ENCODE measurements at places on chromosomes 11 and 22.

DNA sequence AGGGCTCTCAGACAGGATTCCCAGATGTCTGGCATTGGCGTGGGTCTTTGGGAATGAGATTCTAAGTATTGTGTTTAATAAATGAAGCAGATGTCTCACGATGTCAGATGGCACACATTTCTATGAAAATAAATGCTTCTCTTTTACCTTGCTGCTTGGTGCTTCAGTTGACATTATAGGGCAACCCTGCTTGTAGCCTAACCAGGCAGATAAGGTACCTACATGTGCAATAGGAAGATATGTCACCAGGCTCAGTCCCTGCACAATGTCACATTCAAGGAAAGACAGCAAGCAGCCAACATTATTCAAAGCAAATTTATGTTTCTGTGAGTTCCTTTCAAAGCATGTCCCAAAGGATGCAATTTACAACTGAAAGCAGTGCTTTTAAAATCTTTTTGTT, 43.4 kb upstream of the SYN3 start:
- DNase-seq = no peak

GRCh38 chr11:9826390-9826789, 162.5 kb downstream of the SWAP70 start:
- no peak for DNase-seq

GRCh38 chr11:126147208-126148111, 64.0 kb downstream of the RPUSD4 start:
- DNase-seq = no peak

- no peak for DNase-seq
These were observed 105.3 kb downstream of the MPPED1 start for GRCh38 chr22:43516996-43517635.

DNA sequence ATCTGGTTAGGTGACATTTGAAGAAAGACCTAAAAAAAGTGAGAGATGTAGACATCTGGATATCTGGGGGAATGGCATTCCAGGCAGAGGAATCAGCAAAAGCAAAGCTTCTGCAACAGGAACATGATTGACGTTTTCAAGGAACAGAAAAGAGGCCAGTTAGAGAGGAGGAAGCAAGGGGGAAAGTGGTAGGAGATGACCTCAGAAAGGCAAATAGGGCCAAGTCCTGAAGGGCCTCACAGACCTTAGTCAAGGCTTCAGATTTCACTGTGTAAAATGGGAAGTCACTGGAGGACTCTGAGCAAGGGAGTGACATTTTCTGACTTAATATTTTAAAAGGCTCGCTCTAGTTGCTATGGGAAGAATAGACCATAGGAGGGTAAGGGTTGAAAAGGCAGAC, 9.7 kb downstream of the DEUP1 start:
- DNase-seq = no peak

- peak; percentile 85 for DNase-seq
These were observed 6.0 kb upstream of the MAPK11 start for GRCh38 chr22:50276143-50276542.

DNA sequence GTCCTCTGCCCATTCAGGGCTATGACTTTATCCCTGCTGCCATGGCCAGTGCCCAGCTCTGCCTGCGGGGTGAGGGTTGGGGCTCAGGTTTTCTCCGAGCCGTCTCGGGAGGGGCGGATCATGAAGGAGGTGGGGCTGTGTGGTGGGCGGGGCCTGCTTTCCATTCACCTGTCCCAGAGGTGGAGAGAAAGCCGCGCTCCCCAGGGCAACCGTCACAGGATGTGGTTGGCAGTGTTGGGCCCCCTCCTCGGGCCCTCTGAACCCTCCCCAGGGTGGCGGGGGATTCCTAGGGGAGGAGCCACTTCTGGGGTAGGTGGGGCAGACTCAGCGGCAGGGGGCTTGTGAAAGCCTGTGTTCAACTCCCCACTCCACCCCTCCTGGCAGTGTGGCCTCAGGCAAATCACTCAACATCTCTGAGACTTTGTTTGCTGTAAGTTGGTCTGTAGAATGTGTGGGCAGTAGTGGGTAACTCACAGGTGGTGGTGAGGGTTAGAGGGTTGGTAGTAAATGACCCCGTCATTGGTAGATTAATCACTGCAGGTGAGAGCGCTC, 50.3 kb downstream of the CD6 start:
- peak; percentile 88 for DNase-seq

- no peak for DNase-seq
These were observed 14.1 kb upstream of the HTR3A start for GRCh38 chr11:113960702-113961330.

DNA sequence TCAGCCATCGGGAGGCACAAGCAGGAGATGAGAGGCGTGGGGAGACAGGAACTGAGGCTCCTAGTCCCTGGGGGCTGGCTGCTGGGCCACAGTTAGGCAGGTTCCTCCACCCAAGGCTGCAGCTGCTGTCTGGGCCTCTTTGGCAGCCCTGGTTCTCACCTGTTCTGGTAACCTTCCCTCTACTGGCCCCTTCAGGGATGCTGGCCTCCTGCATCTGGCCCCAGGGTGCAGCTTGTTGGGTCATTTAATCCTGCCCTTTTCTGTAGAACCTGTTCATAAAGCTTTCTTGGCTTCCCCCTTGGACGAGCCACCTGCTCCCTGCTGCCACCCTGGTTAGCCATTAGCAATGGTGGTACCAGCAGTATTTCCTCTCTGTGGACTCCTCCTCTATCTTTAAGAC, 5.5 kb downstream of the USH1C start:
- no peak for DNase-seq

DNA sequence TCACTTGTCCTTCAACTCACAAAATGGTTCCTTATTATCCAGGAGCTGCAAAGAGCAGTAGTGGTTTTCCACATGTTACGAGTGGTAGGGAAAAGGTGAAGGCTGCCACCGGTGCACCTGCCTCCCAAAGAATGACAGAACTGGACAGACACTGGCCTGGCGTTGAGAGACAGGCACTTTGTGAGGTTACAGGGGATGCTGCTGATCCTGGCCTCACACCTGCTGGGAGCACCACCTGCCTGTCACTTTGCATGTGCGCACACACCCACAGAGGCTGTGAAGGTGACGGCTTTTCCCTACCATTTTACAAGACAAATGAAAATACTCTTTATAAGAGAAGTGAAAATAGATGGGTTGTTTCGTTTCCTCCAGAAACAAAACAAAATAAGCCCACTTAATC, 175.3 kb upstream of the B3GAT1 start:
- DNase-seq = peak; percentile 15
